ENCODE measurements at places on chromosomes 1 and 21.

DNA sequence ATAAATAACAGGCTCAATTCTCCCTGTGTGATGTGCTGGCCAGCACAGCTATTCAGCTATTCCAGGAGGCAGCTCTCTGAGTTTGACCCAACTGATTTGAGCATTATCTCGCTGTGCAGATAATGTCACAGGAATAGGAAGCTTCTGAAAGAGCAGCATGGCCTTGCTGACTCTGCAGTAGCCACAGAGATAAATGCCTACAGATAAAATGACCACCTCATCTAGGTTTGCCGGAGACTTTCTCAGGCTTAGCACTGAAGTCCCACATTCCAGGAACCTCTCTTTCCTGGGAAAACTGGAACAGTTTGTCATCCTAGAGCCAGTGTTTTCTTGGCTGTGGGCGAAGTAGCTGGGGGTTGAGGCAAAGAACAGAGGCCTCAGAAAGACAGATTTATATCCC is 98.9 kb downstream of the MRPL39 start:
- no peak overlapping the region for H3K4me3 ChIP-seq
- no peaks in the 10 kb centered on the region for H3K36me3 ChIP-seq
- H3K4me1 ChIP-seq = no peaks in the 10 kb centered on the region
- DNase-seq = no peak
- no peaks in the 10 kb centered on the region for H3K27me3 ChIP-seq
- no peak overlapping the region for H3K27ac ChIP-seq

GRCh38 chr1:68725001-68725752 is 228.3 kb upstream of the DEPDC1 start:
- H3K4me3 ChIP-seq = no peak overlapping the region
- no peaks in the 10 kb centered on the region for H3K4me1 ChIP-seq
- no peak overlapping the region for H3K27ac ChIP-seq
- H3K27me3 ChIP-seq = no peaks in the 10 kb centered on the region
- no peaks in the 10 kb centered on the region for H3K36me3 ChIP-seq

GRCh38 chr1:91854852-91855534 is 31.0 kb downstream of the TGFBR3 start:
- H3K4me3 ChIP-seq = no peak overlapping the region
- H3K36me3 ChIP-seq = no peaks in the 10 kb centered on the region
- H3K4me1 ChIP-seq = no peaks in the 10 kb centered on the region
- DNase-seq = no peak
- no peaks in the 10 kb centered on the region for H3K27me3 ChIP-seq

DNA sequence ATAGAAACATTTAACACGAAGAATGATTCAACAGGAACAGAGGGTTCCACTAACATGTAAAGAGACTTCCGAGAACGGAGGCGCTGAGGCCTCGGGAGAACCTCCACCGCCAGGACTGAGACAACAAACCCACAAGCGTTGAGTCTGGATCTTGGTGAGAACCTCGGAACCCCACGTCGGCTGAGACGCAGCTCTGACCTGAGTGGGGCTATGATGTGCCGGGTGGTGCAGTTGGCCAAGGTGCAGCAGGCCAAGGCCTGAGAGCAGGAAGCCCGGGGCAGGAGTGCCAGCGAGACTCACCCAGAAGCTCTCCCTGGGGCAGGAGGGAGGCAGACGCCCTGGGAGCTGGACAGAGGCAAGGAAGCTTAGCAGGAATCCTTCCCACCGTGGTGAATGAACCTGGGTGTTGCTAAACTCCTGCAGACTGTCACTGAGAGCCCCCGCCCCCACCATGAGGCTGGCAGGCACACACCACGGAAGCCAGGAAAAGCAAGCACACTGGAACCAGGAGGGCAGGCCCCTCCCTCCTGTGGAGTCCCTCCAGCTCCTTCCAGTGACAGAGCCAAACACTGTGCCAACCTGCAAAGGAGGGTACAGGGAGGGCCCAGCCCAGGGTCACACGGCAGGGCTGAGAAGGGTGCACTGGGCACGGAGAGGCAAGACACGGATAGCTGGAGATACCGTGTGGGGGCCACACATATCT is 34.8 kb downstream of the WDR4 start:
- no peaks in the 10 kb centered on the region for H3K4me1 ChIP-seq
- peaks cover 32% of the 10 kb centered on the region for H3K36me3 ChIP-seq
- DNase-seq = no peak
- no peak overlapping the region for H3K4me3 ChIP-seq
